ENCODE measurements at places on chromosomes 2 and 18.

DNA sequence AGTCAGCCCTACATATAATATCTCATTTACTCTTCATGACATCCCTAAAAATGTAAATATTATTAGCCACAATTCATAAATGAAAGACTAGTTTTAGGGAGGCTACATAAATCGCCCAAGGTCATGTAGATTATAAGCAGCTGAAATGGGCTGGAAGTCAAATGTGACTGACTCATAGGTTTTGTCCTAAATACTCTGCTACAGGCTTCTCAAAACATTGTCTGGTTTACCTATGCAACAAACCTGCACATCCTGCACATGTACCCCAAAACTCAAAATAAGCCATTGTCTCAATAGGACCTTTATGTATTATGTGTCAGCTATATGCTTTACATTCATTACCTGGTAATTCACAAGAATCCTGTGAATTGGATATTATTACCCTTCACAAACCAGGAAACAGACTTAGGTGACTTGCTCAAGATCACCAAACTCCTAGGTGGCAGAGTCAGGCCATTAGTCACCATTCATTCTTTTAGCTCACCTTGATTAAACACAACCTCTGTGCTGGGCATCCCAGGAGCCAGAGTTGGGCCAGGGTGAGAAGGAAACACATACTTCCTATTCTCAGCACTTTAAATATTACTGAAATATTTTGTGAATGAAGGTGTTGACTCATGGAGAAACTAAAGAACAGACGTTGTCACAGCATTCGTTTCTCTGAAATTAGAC is 69.4 kb upstream of the CPO start:
- no peak for DNase-seq

DNA sequence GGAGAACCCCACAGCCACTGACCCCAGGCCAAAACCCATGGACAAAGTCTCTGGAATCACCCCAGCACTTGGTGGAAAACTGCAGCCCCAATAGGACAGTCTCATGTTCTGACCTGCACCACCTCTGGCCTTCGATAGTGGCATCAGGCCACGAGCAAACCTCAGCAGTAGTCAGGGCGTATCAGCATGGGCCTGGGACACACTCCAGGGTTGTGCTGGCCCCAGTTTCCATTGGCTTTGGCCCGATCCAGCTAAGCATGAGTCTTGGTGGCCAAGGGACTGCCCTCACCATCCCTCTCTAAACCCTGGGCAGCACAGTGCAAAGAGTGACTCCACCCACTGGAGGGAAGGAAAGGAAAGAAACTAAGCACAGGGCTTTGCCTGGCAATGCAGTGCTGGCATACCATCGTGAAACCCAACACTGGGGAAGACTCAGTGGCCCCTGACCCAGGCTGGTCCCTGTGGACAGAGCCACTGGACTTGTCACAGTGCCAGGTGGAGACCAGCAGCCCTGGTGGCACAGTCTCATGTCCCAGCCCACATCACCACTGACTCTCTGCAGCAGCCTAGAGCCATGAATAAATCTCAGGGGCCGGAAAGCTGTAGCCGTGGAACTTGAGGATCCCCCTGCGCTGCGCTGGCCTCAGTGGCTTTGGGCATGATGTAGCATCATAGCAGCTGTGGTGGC is 46.3 kb downstream of the ZNF519 start:
- DNase-seq: no peak

DNA sequence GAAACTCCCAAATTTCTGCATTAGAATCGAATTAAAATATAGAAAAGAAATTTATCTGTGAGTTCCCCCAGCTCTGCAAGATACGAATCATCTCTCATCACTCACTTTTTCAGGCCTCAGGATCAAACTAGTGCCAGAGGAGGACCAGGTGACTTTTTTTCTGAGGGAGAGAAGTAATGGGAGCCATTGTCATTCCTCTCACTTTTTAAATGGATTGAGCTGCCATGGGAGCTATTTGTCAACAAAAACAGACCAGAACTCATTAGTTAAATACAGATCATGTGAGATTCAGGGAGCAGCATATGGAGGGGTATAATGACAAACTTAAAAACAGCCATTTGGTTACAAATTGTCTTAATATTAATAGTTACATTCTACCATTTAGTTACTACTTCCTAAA is 594.4 kb downstream of the DPP10 start:
- no peak for DNase-seq

GRCh38 chr2:148483665-148484064 is 160.9 kb upstream of the EPC2 start:
- DNase-seq: no peak

- DNase-seq: no peak
These were observed 5.8 kb upstream of the SIX3 start for GRCh38 chr2:44935729-44936098.

- no peak for DNase-seq
These were observed 4.0 kb upstream of the GLS start for GRCh38 chr2:190876631-190877030.

DNA sequence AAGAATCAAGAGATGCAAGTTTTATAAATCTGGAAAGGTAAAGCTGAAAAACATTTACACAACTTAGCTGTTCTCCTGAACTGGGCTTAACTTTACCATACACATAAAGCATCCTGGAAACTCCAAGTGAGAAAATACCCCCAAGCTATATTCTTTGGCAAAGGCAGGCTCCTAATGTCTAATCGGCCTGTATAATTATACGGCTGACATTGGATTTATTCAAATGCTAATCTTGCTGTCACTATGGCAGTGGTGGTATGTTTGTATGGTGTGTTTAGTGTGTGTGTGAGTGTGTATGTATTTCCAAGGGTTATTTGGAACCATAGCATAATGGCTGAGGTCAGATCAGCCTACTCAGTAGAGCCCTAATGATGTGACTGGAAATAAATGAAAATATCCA is 1031.8 kb upstream of the ZEB2 start:
- DNase-seq: no peak

- DNase-seq: no peak
These were observed 15.5 kb downstream of the LDLRAD4 start for GRCh38 chr18:13233787-13234783.

DNA sequence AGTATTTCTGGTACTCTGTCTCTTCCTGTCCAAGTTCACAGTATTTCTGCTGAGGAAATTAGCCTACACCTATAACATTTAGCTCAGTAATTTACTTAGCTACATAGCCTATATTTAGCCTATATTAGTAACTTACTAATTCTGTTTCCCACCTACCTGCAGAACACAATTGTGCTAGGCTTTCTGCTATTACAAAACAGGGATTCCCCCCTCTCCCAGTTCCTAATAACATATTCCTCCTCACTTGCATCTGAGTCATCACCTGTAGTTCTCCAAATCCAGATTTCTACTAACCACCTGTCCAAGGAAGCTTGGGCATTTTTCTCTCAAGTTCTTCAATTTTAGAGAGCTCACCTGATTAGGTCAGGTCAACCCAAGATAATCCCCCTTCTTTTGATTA is 94.9 kb downstream of the NETO1 start:
- DNase-seq: no peak

- DNase-seq: no peak
These were observed 199.4 kb downstream of the ANAPC1 start for GRCh38 chr2:111684611-111685010.

- no peak for DNase-seq
These were observed 456.3 kb downstream of the TGIF1 start for GRCh38 chr18:3906116-3906750.
